Inflammatory macrophage treated with lipopolysaccharide for 4 hours (primary cell): ENCODE measurements at places on chromosomes 12 and 14.

DNA sequence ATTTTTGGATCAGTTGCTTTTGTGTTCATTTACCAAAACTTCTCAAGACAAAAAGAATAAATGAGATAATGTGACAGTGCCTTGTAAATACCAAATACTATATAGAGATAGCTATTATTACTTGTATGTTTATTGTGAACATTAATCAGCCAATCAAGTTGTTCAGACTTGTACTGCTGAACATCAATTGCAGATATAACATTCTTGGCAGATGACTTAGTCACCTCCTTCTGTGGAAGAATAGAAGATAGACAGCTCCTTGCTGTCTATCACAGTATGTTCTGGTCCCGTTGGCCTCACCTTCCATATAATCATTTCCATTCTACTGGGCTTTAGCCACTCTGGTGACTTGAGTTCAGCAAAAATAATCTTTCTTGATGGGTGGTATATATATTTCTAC, 30.1 kb downstream of the PSEN1 start:
- DNase-seq, result no peak

GRCh38 chr12:100166232-100166631, 23.6 kb upstream of the BLTP3B start:
- DNase-seq, result no peak

DNA sequence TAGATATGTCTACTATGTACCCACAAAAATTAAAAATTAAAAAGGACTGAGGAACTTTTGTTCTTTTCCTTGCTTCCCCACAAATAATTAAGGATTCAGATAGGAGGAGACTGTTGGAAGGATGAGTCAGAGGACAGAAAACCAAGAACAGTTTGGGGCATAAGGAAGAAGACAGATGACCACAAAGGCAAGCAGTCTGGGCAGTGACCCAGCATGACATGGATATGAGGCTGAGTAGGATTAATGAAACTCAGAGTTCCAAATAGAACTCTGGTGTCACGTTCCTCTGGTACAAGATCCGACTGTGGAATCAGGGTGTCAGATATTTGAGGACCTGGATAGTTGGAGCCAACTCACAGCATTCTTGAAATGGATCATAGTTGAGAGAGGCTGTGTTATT, 89.3 kb upstream of the SLC38A4 start:
- DNase-seq, result no peak

GRCh38 chr14:24243336-24243836, 963 bp upstream of the TINF2 start:
- DNase-seq, result peak; percentile 68
